ENCODE measurements at places on chromosomes 6 and 20. TPM values are rescaled to one million over a fixed set of nuclear protein-coding genes. Genes with fewer than 3 reads are reported as not detected.
A peak's percentile ranks its signal among the peaks of the same experiment; 100 is the strongest.

GRCh38 chr6:158068893-158069799, 87.5 kb downstream of the SYNJ2 start:
- no peaks in the 10 kb centered on the region for H3K27me3 ChIP-seq
- peaks cover 19% of the 10 kb centered on the region for H3K4me1 ChIP-seq
- no peak overlapping the region for H3K27ac ChIP-seq
- H3K4me3 ChIP-seq, result no peak overlapping the region

Gene CCDC28A
- total RNA-seq, result 19.2 TPM

Gene OR12D1
- total RNA-seq, result not detected

DNA sequence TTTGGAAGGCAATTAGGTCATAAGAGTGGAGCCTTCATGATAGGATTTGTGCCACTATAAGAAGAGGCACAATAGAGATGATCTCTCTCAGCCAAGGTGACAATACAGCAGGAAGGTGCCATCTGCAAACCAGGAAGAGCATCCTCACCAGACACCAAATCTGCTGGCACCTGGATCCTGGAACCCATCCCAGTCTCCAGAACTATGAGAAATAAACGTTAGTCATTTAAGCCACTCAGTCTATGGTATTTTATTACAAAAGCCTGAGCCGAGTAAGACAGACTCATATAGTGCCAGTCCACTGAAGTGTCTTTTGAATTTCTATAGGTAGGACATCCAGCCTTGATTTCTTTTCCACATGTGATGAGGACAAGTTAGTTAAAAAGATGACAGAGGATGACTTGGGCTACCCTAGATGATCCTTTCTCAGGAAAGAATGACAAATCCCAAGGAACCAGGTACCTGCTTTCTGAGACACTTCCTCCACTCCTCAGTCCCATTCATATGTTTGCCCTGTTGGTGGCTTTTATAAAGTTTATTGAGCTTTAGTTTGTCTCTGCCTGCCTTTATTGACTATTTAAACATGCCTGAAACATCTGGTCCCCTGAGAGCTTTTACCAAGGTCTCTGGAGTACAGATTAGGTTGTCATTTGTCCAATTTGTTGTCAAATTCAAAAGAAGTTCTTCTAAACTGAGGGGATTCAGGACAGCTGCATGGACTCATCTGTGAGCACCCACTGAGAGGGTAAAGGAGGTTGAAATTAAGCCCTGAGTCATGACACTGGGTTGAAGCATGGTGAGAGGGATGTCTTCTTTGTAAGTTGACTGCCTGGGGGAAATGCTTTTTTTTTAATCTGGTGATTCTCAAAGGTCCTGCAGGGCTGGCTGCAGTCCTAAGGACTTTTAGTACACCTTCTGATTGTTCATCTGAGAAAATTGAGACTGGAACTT, 165.0 kb upstream of the PLCB4 start:
- H3K36me3 ChIP-seq, result no peaks in the 10 kb centered on the region
- H3K4me1 ChIP-seq, result no peaks in the 10 kb centered on the region
- no peak overlapping the region for H3K27ac ChIP-seq

DNA sequence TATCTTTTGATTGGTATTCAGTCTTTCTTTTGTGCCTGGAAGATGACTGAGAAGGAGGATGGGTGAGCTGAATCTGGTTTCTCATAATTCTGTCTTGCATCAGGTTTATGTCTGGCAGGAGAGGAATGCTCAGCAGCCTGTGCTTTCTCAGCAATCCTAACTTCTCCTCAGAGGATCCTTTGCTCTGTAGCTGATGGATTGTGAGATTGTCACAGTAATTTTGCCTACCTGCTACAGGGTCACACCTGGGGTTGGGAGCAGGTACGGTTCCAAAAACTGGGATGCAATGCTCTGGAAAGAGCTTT, 2.1 kb upstream of the HS3ST5 start:
- H3K27me3 ChIP-seq, result peaks cover 27% of the 10 kb centered on the region
- peaks cover 5% of the 10 kb centered on the region for H3K4me1 ChIP-seq
- H3K36me3 ChIP-seq, result no peaks in the 10 kb centered on the region
- no peak overlapping the region for H3K27ac ChIP-seq
- no peak overlapping the region for H3K4me3 ChIP-seq

- peaks cover 63% of the 10 kb centered on the region for H3K4me1 ChIP-seq
- H3K4me3 ChIP-seq, result peak overlapping the region; percentile 45
- H3K27ac ChIP-seq, result peak overlapping the region; percentile 38
- peaks cover 38% of the 10 kb centered on the region for H3K27me3 ChIP-seq
- DNase-seq, result no peak
Measured at GRCh38 chr20:43925215-43925614, 10.6 kb downstream of the TOX2 start.

Gene C20orf204
- 4.3 TPM for total RNA-seq

DNA sequence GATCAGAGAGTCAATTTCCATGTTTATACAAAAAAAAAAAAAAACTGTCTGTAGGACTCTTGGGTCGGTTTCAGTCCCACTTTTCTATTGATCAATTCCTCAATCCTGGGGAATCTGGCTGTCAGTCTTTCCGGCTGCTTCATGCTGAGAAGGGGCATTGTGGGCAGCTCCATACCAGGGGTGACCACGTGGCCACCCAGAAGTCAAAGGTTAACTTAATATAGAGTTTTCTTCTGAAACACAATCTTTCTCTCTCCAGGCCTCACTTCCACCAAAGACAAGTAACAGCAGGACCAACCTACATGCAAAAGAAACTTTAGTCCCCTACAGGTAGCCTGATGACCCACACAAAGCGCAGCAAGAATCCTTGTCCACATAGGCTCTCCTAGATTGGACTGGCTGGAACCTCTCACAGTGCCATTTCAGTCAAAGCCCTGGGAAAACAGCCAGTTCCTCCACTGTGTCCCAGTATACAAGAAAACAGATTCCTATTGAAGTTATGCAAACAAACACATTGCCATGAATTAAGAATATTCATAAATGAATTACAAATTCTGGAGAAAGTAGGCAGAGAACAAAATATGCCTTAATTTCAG, 18.5 kb upstream of the SERPINB9 start:
- no peak overlapping the region for H3K4me3 ChIP-seq
- no peak overlapping the region for H3K27ac ChIP-seq
- no peak for DNase-seq
- H3K36me3 ChIP-seq, result peaks cover 4% of the 10 kb centered on the region
- peaks cover 3% of the 10 kb centered on the region for H3K27me3 ChIP-seq

GRCh38 chr6:38739532-38739931, 24.4 kb downstream of the DNAH8 start:
- H3K4me3 ChIP-seq, result no peak overlapping the region
- peaks cover 60% of the 10 kb centered on the region for H3K27me3 ChIP-seq
- DNase-seq, result no peak
- H3K4me1 ChIP-seq, result no peaks in the 10 kb centered on the region

DNA sequence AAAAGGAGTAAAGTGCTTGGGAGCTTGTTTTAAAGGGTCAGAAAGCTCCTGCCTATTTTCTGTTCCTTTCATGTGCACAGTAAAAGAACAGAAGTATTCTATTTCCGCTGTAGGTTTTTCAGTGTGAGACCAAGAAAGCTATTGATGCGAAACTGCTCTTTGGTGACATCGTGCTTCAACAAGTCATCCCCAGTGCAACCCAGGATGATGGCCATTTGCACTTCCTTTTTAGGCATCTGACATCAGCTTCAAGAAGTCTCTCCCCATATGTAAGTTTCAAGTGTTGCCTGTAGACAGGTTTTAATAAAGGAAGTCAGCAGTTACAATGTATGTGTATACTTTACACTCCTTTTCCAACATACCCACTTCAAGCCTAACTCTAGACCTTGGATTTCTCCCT, 131.6 kb downstream of the RFX6 start:
- H3K4me1 ChIP-seq, result no peaks in the 10 kb centered on the region
- no peak overlapping the region for H3K27ac ChIP-seq
- no peaks in the 10 kb centered on the region for H3K27me3 ChIP-seq
- no peaks in the 10 kb centered on the region for H3K36me3 ChIP-seq
- no peak overlapping the region for H3K4me3 ChIP-seq

DNA sequence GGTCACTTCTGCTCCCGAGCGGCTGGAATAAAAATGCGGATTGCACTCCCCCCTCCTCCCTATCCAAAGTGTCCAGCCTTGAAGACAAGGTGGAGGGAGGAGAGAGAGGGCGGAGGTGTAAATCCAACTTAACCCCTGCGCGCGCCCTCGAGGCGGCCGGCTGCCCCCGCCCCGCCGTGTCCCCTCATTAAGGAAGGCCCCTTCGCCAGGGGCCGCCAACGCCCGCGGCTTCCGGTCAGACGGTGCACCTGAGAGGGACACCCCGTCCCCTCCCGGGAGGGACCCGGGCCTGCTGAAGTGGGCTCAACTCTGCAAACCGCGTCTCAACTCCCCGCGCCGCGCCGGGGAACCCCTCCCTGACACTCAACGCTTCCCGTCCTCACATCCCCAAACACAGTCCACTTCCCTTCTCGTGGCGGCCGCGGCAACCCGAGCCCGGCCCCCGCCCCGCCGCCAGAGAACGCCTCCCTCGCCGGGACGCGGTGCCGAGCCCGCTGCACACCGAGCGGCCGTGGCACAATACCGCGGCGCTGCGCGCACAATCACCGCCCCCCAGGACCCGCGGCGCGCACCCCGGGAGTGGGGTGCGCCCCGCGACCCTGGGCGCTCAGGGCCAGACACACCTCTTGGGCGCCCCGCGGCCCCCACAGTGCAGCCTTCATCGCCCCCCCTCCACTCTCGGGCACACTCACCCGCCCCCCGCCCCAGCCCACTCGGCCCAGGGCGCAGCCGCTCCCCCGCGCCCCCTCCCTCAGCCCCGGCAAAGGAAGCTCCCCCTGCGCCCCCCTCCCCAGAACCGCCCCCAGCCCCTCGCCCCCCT, 102.5 kb downstream of the NOL4L start:
- H3K27ac ChIP-seq, result no peak overlapping the region
- peaks cover 9% of the 10 kb centered on the region for H3K4me1 ChIP-seq
- peaks cover 11% of the 10 kb centered on the region for H3K36me3 ChIP-seq
- peak overlapping the region; percentile 42 for H3K4me3 ChIP-seq
- no peak for DNase-seq
- no peaks in the 10 kb centered on the region for H3K27me3 ChIP-seq

GRCh38 chr20:6397115-6397514, 274.3 kb upstream of the FERMT1 start:
- H3K4me1 ChIP-seq, result no peaks in the 10 kb centered on the region
- H3K27me3 ChIP-seq, result no peaks in the 10 kb centered on the region
- no peak for DNase-seq
- H3K4me3 ChIP-seq, result no peak overlapping the region

DNA sequence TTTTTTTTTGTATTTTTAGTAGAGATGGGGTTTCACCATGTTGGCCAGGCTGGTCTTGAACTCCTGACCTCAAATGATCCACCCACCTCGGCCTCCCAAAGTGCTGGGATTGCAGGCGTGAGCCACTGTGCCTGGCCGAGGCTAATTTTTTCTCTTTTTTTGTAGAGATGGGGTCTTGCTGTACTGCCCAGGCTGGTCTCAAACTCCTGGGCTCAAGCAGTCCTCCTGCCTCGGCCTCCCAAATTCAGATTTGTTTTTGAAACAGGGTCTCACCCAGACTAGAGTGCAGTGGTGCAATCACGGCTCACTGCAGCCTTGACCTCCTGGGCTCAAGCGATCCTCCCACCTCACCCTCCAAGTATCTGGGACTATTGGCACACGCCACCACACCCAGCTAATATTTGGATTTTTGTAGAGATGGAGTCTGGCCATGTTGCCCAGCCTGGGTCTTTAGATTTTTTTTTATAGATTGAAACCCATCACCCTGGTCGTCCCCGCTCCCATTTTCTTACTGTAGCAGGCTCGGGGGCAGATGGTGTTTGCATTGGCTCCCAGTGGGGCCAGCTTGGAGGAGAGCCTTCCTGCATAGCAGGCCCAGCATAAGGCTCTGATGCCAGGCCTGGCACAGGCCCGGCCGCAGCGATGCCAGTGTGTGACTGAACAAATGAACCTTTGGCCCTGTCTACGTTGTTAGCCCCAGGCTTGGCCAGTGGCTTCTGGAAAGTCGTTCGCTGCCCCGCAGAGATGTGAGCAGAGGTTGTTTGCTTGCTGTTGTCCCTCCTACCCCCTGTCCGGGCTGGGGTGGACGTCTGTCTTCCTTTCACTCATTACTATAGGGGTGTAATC, 4.3 kb upstream of the MTG2 start:
- H3K27me3 ChIP-seq, result no peaks in the 10 kb centered on the region
- no peak overlapping the region for H3K4me3 ChIP-seq
- no peak for DNase-seq
- H3K27ac ChIP-seq, result no peak overlapping the region
- peaks cover 7% of the 10 kb centered on the region for H3K4me1 ChIP-seq

Gene NR2E1
- not detected for total RNA-seq

DNA sequence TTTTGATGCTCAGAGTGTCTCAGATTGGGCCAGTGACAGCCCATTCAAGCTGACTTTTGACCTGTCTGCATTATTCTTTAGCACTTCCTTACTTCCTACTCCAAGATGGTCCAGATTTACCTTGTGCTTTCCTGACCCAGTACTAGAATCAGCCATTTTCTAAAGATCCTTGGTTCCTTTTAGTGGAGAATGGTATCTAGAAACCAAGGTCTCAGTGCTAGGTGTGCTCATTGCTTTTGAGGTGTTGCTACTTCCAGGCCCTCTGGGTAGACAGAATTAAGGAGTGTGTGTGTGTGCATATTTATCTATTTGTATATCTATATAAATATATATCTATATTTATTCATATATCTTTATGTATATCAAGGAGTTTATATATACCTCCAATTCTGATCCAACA, 67.3 kb upstream of the UTRN start:
- H3K27ac ChIP-seq, result no peak overlapping the region
- no peaks in the 10 kb centered on the region for H3K27me3 ChIP-seq
- no peak overlapping the region for H3K4me3 ChIP-seq
- no peaks in the 10 kb centered on the region for H3K36me3 ChIP-seq
- peaks cover 26% of the 10 kb centered on the region for H3K4me1 ChIP-seq

Gene PARD6B
- total RNA-seq, result 5.7 TPM

DNA sequence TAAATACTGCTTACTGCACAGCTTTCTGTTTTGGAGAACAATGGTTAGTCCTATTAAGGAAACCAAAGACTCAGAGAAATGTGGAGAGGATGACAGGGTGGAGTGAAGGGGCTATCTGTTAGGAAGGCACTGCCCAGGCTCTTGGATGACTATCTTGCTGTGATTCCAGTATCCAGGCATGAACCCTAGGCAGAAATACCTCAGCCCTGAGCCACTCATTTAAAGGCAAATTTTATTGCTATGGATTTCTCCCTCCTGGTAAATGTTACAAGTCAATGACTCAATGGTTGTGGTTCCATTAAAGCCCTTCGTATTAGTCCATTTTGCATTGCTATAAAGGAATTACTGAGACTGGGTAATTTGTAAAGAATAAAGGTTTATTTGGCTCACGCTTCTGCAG, 25.9 kb downstream of the ADGRF4 start:
- no peak for DNase-seq
- peaks cover 27% of the 10 kb centered on the region for H3K27me3 ChIP-seq
- H3K27ac ChIP-seq, result no peak overlapping the region

DNA sequence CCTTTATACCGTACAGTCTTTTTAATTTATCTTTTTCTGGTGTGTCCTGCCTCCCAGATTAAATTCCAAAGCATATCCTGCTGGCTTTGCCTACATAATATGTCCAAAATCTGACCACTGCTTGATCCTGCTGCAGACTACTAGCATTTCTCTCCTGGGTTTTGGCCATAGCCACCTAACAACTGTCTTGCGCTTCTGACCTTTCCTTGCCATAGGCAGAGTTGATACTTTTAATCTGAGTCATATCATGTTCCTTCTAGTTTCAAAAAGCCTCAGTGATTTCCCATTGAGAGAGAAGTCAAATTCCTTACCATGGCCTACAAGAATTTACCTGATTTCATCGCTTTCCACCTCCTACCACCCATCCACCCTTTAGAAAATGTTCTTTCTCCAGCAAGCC, 104.8 kb downstream of the BCKDHB start:
- peaks cover 17% of the 10 kb centered on the region for H3K4me1 ChIP-seq
- H3K27me3 ChIP-seq, result no peaks in the 10 kb centered on the region
- no peak overlapping the region for H3K4me3 ChIP-seq
- no peaks in the 10 kb centered on the region for H3K36me3 ChIP-seq
- no peak for DNase-seq

GRCh38 chr20:36308986-36309385, 2.8 kb downstream of the DLGAP4 start:
- no peaks in the 10 kb centered on the region for H3K4me1 ChIP-seq
- H3K27me3 ChIP-seq, result peaks cover 41% of the 10 kb centered on the region
- DNase-seq, result no peak
- H3K36me3 ChIP-seq, result no peaks in the 10 kb centered on the region
- no peak overlapping the region for H3K4me3 ChIP-seq

Measured in activated T-helper 2 cell treated with anti-CD3 and anti-CD28 coated beads, Interferon-gamma antibody, Interleukin-2, Interleukin-4, amounts not matched to agents 10 μg/mL and 5 μg/mL and 100 μg/mL, durations not matched to agents 14 hours and 24 hours and 36 hours (primary cell).